ENCODE measurements at places on chromosomes 16 and 17. TPM values are rescaled to one million over a fixed set of nuclear protein-coding genes. Genes with fewer than 3 reads are reported as not detected.

GRCh38 chr17:29299031-29299430 is 5.1 kb upstream of the NUFIP2 start:
- DNase-seq = no peak

The LRRC37B gene
- total RNA-seq = 30.2 TPM

GRCh38 chr16:84922351-84923120 is 88.8 kb downstream of the ZDHHC7 start:
- no peak for DNase-seq

GRCh38 chr16:88494335-88495154 is 41.5 kb downstream of the ZFPM1 start:
- no peak for DNase-seq

DNA sequence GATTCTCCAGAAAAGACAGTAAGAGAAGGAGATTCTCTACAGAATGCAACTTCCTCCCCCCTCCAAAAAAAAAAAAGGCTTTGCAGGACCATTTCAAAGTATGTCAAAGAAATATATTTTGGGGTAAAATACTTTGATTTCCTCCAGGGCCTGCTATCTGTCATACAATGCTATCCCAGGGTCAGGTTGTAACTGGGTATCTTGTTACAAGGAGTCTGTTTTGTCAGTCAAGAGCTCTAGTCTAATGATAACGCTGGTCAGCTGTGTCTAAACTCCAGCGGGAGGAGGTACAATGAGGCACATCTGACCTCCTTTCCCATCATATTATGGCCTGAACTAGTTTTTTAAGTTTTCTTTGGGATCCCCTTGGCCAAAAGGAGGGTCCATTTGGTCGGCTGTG is 408.4 kb upstream of the CDH5 start:
- no peak for DNase-seq

DNA sequence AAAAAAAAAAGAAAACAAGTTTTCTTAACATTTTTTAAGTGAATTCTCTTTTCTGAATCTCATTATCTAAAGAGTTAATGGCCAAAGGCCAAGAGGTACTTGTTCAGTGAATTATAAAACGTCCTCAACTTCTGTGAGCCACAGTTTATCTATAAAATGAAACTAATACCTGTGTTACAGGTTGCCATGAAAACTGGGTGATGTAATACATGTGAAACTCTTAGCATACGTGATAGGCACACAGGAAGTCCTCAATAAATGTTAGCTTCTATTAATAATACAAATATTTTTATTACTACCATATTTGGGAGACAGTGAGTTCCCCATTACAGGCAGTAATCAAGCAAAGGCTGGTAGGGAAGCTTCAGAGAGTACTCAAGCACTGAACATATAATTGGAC is 13.5 kb upstream of the INPP5K start:
- DNase-seq = no peak

- no peak for DNase-seq
These were observed 14.6 kb downstream of the KCNJ16 start for GRCh38 chr17:70089513-70090148.

- DNase-seq = peak; percentile 92
These were observed 1.6 kb downstream of the IFT140 start for GRCh38 chr16:1610071-1610898.

Measured in aorta (tissue), 5 donors.